Activated CD8-positive, alpha-beta memory T cell treated with anti-CD3 and anti-CD28 coated beads for 24 hours (primary cell): ENCODE measurements at places on chromosomes 12 and 14.
A peak's percentile ranks its signal among the peaks of the same experiment; 100 is the strongest.

GRCh38 chr14:87888136-87888999 is 104.6 kb downstream of the GALC start:
- no peak for DNase-seq

DNA sequence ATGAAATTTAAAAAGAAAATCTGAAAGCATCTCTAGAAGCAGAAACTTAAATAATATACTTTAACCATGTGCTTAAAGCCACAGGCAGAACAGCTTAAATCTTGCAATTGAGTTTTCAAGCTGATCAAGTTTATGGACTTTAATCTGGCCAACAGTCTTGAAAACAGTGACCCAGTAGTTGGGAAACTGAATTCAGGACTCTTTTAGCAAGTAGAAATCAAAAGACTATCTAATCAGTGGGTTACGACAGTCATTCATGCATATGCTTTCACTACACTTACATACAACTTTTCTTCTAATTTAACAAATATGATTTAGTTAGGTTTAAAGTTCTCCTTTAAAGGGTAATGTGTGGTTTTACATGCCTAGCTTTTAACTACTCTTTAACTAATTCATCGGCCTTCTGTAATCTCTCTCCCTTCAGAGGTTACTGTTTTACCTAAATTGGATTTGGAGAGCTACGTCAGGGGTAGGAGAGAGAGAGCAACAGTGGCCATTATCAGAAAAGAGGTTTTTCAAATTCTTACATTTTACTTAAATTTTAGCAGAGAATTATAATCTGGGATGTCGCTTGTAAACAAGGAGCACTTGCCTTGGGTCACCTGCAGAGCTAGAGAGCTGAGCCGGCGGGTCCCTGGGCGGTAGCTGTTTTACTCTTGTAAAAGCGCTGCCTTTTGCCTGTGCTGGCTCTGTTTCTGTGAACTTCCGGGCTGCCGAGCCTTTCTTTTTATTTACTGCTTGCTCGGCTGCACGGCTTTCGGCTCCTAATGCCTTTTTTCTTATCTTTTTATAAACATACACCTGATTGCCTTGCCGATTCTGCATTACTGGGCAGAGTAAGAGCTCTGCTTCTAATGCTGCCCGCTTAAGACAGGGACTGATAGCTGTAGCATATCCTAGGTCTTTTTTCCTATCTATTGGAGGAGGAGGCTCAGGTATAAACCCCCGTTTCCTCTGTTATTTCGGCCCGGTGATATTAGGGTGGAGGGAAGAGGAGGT is 17.4 kb upstream of the LYZ start:
- peak; percentile 82 for DNase-seq

- DNase-seq = no peak
These were observed 50.7 kb downstream of the DIP2B start for GRCh38 chr12:50555471-50555885.

DNA sequence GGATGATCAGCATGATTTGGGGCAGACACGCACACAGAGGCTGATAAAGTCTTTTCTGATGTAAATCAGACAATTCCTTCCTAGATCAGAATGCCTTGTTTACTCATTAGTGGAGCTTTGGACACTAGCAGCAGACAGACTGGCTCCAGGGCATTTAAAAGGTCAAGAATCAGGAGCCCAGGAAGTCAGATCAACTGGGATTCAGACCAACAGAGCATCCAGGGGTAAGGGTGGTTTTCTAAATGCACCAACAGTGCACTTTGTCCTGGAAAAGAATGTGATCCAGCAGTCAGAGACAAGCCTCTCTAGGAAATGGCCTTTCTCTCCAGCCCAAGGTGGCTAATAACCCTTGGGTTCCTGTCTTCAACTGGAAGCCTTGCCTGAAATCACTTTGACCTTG is 405.3 kb downstream of the MED13L start:
- DNase-seq = no peak

- DNase-seq = no peak
These were observed 479.7 kb upstream of the TBX3 start for GRCh38 chr12:115163710-115164109.

- DNase-seq = no peak
These were observed 26.0 kb downstream of the DCP1B start for GRCh38 chr12:1978078-1978862.

DNA sequence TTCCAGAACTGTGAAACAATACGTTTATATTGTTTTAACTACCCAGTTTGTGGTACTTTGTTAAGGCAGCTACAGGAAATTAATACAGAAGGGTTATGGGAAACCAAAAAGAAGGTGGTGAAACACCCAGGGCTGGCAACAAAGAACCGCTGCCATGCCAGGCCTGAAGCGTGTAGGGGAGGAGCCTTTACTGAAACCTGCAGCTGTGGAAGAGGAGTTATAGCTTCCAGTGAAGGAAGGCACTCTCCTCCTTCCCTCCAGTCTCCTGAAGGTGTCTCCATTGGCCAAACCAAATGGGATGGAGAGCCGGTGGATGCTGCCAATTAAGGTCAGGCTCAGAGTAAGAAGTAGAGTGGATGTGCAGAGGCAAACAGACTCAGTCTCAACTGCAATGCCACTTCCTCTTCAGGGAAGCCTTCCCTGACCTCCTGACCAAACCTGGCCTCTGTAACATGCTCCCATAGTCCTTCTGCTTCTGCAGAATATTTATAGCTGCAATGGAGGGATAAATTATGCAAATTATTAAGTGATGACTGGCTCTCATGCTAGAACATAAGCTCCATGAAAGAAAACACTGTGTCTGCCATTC is 168.3 kb downstream of the DAD1 start:
- no peak for DNase-seq

GRCh38 chr12:1936406-1937320 is 18.2 kb upstream of the CACNA2D4 start:
- DNase-seq = peak; percentile 33

GRCh38 chr12:104680070-104680469 is 223.3 kb downstream of the CHST11 start:
- no peak for DNase-seq

GRCh38 chr12:18861287-18861858 is 123.5 kb downstream of the CAPZA3 start:
- no peak for DNase-seq

DNA sequence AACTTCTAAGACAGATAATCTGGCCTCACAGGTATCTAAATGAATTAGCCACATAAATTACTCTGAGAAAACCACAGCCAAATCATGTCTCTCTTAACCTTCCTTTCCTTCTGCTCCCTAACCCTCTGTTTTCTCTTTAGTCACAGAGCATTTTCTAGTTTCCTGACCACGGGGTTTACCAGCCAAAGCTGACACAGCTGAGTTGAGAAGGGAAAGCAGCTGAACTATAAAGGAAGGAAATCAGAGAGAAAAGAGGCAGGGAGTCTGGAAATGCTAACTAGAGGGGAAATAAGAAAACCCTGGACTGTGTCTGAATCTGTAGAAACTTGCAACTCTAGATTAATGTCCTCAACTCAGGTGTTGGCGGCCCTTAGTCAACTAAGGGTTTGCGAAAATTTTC is 24.4 kb downstream of the ANKS1B start:
- no peak for DNase-seq

DNA sequence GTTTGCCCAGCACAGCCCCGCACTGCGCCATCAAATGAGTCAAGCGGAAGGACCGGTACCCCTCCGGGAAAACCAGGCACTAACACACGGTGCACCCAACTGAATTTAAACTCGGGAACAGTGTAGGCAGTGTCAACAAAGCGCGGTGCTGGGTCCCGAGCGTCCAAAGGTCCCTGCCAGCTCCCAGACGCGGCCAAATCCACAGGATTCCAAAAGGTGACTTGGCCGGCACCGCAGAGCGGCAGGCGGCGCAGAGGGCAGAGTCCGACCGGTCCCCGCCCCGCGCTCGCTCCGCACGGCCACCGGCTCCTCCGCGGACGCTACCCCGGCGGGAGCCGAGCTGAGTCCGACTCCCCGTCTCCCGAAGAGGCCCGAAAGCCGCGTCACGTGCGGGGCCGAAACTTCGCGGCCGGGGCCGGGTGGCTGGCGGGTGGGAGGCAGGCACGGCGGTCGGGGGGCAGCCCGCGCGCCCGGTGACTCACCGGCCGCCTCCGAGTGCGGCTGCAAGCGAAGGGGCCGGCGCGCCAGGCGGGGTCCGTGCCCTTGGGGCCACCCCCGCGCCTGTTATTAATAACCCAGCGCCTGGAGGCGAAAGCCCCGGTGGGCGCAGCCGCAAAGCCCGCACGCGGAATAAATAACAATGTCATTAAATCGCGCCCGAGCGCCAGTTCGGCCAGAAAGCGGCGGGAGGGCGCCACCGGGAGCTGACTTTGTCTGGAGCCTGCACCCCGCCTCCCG is 863 bp downstream of the DENND5B start:
- peak; percentile 71 for DNase-seq

DNA sequence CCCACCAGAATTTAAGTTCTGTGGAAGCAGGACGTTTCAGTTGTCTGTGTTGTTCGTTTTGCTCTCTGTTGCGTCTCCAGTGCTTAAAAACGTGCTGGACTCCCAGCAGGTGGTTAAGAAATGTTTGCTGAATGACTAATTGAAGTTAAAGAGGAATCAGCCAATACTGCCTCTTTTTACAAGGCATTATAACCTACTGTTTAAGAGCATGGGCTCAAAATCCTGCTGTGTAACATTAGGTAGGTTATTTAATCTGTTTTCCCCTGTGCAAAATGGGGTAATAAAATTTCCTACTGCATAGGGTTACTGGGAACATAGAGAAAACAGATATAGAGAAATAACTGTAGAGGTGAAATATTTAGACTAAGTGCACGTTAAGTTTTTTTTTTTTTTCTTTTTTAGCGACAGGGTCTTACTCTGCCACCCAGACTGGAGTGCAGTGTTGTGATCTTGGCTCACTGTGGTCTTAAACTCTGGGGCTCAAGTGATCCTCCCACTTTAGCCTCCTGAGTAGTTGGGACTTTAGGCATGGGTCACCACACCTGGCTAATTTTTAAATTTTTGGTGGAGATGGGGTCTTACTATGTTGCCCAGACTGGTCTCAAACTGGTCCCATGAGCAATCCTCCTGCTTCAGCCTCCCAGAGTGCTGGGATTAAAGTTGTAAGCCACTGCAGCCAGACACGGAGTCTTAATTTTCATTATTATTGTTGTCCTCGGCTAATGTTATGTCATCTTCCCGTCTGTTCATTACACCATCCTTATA is 139.4 kb upstream of the PRICKLE1 start:
- DNase-seq = no peak

DNA sequence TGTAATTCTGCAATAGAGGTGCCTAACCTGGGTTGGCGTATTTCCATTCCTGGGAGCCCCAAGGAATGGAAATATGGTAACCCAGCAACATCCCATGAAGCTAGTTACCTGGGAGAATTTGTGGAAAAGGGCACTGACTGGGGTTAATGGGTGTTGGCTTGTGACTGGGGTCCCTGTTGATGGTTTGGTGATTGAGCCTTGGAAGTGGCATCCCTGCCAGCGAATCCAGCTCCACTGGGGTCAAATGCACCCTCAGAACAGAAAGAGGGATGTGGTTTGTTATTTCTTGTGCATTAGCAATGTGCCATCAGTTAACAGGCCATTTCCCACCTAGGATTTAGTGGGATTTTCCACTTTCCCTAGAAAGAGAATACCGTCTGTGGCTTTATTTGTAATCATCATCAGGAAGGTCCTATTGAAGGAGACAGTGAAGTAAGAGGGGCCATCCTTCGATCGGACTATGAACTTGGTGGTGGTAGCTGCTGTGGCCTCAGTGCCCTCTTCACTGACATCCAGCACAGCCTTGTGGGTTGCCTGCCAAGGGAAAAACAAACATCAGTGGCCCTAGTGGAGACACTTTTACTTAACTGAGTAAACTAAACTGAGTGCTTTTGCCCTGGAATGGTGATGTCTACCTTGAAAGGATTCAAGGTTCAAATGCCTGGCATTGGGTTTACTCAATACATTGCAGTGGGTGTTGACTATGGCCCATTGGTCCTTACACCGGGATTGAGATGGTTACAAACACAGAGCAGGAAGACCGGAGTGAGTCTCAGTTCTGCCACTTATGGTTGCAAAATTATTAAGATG is 10.4 kb upstream of the SERPINA11 start:
- peak; percentile 21 for DNase-seq

- no peak for DNase-seq
These were observed 2.7 kb downstream of the GALNT9 start for GRCh38 chr12:132326646-132327045.

DNA sequence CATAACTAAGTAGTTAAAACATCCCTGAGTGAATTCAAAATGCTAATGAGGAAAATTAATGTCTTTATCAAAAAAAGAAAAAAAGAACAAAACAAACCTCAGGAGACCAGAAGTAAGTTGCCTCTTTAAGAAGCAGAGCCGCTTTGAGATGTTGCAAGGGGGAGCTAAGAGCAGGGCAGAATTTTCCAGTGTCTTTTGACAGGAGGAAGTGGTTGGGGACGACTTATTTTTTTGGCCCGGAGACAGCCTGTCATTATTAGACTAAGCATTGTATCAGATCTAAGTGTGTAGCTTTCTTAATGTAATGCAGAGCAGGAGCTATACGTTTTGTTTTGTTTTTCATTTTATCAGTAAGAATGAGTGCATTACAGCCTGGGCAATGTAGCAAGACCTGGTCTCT is 206.6 kb downstream of the CACNA1C start:
- no peak for DNase-seq

DNA sequence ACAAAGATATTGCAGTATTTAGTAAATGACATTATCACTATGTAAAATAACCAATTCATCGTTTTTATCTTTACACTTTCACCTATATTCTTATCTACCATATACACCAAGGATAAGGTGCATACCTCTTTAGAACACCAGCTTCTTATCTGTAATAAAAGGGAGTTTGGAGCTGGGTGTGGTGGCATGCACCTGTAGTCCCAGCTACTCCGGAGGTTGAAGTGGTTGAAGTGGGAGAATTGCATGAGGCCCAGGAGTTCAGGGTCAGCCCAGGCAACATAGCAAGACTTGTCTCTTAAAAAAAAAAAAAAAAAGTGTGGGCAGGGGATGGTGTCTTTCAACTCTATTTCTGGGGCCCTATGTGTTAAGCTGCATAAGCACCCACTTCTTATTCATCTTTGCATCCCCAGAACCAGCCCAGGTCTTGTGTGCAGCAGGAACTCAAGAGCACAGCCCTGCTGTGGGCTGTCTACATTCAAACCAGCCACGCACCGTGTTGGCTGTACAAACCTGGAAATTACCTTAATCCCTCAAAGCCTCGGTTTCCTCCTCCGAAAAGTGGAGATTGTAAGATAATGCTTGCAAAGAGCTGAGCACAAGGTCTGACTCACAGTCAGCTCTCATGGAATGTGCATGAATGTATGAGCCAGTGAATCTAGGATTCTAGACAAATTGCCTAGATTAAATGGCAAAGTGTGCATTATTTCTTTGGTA is 256.6 kb upstream of the FOXN3 start:
- no peak for DNase-seq

- DNase-seq = no peak
These were observed 310.3 kb downstream of the C12orf75 start for GRCh38 chr12:105640761-105641160.

- DNase-seq = no peak
These were observed 268.1 kb downstream of the IPO8 start for GRCh38 chr12:30427555-30427954.
